ENCODE measurements at places on chromosomes 3 and 15. TPM values are rescaled to one million over a fixed set of nuclear protein-coding genes. Genes with fewer than 3 reads are reported as not detected.

RAB11A gene
- 377 TPM for total RNA-seq

RBMS3 gene
- total RNA-seq: 9.6 TPM

TUSC7 gene
- not detected for total RNA-seq

LRRN1 gene
- 0.24 TPM for total RNA-seq

- DNase-seq: no peak
Measured at GRCh38 chr15:51350723-51351122, 9.3 kb downstream of the GLDN start.

DNA sequence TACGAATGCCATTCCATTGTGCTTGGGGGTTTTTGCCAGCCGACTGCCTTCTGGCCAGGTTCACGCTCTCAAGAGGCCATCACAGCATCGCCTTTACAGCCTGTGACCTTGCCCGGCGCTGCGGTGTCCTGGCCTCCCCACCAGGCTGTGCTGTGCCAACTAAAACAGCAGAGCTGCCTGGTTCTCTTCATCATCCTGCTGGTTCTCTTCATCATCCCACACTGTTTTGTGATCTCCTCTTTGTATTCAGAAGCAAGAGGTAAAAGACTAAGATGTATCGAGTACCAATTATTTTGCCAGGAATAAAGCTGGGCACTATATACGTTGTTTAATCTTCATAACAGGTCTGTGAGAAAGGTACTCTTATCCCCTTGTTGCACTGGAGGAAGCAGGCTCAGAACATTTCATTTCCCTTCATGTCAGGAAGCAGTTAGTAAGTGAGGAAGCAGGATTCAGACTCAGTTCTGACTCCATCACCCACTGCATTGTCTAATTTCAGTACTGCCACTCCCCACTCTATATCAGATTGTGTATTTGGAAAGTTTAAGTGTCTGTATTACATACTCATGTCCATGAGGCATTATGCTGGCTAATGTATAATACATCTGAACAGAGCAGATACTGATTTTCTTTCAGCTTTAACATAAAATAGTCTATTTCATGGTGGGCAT lies 92.7 kb downstream of the LRRC28 start:
- no peak for DNase-seq

DNA sequence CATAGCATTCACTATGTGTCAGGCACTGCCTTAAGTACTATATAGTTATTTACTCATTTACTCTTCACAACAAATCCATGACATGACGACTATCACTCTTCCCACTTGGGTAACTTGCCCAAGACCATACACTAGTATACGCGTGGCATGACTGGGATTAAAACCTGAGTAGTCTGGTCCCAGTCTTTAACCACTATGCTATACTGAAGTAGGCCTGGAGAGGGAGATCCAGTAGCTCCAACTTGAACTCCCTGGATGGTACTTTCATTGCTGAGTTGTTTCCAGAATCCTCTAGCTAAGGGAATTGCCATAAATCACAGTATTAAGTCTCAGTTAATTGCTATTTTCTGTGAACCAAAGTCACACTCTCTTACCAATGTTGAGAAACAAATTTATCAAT lies 116.2 kb upstream of the LSAMP start:
- no peak for DNase-seq

GRCh38 chr3:32998631-32999451 lies 47.4 kb downstream of the CCR4 start:
- no peak for DNase-seq

DNA sequence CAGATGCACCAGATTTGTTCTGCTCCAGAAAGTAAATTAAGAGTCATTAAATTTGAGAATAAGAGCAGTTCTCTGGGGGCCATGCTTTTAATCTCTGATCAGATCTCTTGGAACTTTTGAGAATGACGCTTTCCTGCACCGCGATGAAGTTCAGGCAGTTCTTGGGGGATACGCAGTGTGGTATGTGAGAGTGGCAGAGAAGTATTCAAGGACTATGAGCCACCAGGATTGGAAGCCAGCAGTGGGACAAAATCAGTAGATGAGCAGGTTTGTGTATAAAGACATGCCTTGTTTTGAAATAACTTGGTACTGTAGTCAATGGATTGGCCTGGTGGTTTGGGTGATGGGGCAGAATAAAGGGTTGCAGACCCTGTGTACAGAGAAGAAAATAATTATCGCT lies 483.6 kb downstream of the ERC2 start:
- DNase-seq: no peak

GRCh38 chr15:47577461-47577860 lies 139.8 kb upstream of the SEMA6D start:
- no peak for DNase-seq

- DNase-seq: no peak
Measured at GRCh38 chr3:151561878-151562277, 101.0 kb upstream of the IGSF10 start.

- DNase-seq: no peak
Measured at GRCh38 chr3:147507638-147508286, 98.6 kb downstream of the ZIC1 start.
